Cerebellum (tissue), 4 donors: ENCODE measurements at places on chromosomes 6 and 20. TPM values are rescaled to one million over a fixed set of nuclear protein-coding genes. Genes with fewer than 3 reads are reported as not detected.
A peak's percentile ranks its signal among the peaks of the same experiment; 100 is the strongest.

GRCh38 chr6:41072836-41073202, at the start of gene NFYA:
Gene NFYA, plus strand, starts transcription at chr6:41072974. Its CDS starts 6,116 bp downstream, at chr6:41079090.
- DNase-seq = peak; percentile 95

GRCh38 chr6:124530926-124531325, 431.3 kb upstream of the RNF217 start:
- no peak for DNase-seq

DNA sequence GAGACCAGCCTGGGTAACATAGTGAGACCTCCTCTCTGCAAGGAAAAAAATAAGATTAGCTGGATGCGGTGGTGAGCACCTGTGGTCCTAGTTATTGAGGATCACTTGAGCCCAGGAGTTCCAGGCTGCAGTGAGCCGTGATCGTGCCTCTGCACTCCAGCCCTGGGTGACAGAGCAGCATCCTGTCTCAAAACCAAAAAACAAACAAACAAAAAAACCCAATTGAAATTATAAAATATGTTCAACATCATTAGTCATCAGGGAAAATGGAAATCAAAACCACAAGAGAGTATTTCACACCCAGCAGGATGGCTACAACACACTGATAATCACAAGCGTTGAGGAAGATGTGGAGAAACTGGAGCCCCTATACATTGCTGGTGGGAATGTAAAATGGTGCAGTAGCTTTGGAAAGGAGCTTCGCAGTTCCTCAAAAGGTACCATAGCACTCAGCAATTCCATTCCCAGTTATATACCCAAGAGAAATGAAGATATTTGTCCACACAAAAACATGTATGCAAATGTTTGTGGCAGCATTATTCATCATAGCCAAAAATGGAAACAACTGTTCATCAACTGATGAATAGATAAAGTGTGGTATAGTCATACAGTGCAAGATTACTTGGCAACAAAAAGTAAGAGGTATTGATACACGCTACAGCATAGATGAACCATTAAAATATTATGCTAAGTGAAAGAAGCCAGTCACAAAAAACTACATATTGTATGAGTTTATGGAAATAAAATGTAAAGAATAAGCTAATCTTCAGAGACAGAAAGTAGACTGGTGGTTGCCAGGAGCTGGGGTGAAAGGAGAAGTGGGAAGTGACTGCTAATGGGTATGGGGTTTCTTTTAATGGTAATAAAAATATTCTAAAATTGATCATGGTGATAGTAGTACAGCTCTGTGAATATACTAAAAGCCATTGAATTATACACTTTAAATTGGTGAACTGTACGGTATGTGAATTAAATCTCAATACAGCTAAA, 38.7 kb upstream of the RIPOR2 start:
- DNase-seq = no peak

DNA sequence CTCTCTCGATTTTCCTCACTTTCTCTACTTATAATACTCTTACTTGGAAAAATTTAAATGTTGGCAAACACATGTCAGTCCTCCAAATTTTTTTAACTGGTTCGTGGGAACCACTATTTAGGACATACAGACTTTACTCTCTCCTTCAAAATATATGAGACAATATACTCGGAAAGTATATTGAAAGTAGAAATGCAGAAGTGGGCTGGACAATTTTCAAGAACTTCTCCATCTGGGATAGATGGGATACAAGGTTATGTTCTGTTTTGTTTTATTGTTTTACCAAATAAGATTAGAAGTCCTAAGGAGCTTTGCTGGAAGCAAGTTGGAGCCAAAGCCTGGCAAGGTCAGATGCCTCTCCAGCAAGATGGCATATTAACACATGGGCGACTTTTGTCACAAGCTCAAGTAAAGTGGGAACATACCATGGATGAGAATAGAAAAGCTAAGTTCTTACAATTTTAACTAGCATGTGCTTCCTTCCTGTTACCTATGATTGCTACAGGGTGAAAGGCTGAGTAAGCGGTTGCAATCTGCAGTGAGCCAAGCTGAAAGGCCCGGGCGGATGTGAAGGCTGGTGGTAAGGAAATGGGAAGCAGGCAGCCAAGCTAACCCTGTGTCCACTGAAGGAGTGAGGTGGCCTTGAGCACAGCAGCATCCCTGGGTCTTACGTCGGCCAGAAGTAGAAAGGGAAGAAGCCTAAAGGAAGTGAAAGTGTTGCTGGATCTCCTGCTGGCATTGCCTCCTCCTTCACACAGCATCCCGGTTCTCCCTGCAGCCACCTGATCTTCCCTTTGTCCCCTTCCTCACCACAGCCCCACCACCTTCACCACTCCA, 7.1 kb downstream of the MAP3K5 start:
- no peak for DNase-seq

GRCh38 chr6:165439928-165440554, 130.6 kb upstream of the C6orf118 start:
- DNase-seq = peak; percentile 28

GRCh38 chr6:119476024-119476423, 126.5 kb upstream of the MAN1A1 start:
- no peak for DNase-seq

DNA sequence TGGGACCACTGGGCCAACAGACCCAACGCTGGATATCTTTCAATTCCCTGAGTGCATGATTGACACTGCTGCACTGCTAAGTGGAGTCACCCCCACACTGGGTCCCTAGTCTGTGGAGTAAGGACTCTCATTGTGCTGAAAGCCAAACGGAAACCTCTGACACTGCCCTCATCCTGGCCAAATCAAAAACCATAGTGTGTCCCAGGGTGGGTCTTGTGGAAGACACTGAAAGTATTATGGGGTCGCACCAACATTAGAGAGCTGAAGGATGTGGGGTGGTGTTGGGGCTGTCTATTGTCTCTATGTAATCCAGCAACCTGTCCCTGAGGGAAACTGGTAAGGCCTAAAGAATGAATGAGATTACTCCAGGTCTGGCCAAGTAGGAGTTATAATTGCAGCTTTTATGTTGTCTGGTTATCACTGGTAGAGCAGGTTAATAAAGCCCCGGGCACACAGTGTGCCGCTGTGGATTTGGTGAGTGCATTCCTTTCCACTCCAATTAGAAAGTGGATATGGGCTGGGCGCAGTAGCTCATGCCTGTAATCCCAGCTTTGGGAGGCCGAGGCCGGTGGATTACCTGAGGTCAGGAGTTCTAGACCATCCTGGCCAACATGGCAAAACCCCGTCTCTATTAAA, 57.9 kb downstream of the HLA-A start:
- DNase-seq = no peak

GRCh38 chr6:33007831-33008400, 1.5 kb downstream of the HLA-DOA start:
- no peak for DNase-seq

DNA sequence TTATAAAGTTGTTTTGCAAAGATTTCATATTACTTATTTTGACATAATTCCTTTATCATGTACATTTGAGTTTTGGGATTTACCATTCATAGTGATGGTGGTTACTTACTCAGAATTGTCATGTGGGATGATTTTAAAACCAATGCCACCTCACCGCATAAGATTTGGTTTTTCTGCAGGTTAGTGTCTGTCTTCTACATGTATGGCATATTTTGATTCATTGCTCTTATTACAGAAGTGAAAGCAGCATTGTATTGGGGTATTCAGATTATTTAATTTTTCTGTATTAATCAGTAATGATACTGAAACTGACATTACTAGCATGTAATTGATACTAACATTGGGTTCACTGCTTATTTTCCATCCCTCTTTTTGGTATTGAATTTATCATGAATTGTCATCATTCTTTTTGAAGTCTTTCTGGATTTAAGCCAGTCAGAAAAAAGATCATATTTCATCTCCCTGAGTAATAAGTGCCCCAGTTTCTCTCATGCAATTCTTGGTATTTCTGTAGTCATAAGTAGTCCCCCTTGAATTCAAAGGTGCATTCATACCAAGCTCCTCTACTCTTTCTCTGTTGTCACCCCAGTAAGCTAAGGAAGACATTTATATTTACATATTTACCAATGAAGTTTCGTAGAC, 176.6 kb downstream of the BCKDHB start:
- no peak for DNase-seq

GRCh38 chr20:32474717-32474966, 110.5 kb downstream of the NOL4L start:
- DNase-seq = no peak

- no peak for DNase-seq
These were observed 82.4 kb upstream of the SMLR1 start for GRCh38 chr6:130744576-130745366.

GRCh38 chr20:40630099-40630498, 58.9 kb downstream of the MAFB start:
- no peak for DNase-seq

LY6G6F gene
- total RNA-seq = 0.36 TPM

SPATA25 gene
- 2.5 TPM for total RNA-seq

EFCAB8 gene
- not detected for total RNA-seq
